ENCODE measurements at places on chromosomes 7 and 10. TPM values are rescaled to one million over a fixed set of nuclear protein-coding genes. Genes with fewer than 3 reads are reported as not detected.

Gene SPDYE3
- not detected for total RNA-seq

Gene GPR15LG
- not detected for total RNA-seq

Gene MBL2
- not detected for total RNA-seq

Gene MSMB
- total RNA-seq: not detected

Gene FGFBP3
- 0.81 TPM for total RNA-seq

Data from thoracic aorta (tissue), 2 donors.